ENCODE measurements at places on chromosomes 6 and 20. TPM values are rescaled to one million over a fixed set of nuclear protein-coding genes. Genes with fewer than 3 reads are reported as not detected.

The TP53INP2 gene
- total RNA-seq = 7.0 TPM

The CD40 gene
- total RNA-seq = 9.2 TPM

The KIF25 gene
- not detected for total RNA-seq

The PAK5 gene
- total RNA-seq = 0.07 TPM

The FHL5 gene
- total RNA-seq = not detected

DNA sequence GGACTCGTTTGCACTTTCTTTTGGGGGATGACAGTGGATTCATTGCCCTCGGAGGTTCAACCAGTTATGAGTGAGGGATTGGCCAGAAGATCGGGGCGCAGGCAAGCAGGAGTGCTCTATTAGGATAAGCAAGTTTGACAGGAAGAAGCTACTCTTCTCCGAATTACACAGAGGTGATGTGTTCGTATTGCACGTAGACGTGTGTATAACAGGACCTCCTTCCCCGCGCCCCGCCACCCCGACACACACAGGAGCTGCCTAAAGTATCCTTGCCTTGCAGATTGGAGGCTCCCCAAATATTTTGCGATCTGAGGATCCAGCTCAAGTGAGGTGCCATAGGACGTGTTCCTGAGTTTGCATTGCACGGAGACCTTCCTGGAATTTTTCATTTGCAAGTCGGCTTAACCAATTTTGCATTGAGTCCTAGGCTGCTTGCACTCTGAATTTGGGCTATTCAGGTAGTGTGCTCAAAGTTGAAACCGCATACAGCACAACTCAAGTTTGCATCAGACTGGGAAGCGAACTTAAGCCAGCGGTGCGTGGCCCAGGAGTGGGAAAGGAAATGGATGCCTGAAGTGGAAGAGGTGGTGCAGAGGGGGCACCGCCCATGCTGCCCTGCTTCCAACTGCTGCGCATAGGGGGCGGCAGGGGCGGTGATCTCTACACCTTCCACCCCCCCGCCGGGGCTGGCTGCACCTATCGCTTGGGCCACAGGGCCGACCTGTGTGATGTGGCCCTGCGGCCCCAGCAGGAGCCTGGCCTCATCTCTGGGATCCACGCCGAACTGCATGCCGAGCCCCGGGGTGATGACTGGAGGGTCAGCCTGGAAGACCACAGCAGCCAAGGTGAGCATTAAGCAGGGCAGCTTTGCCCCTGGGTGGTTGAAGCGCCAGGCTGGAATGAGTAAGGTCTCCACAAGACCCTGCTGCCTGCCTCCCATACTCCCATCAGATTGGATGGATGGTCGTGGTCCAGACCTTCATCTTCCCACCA lies 770 bp downstream of the TCF19 start:
- no peaks in the 10 kb centered on the region for H3K4me1 ChIP-seq
- DNase-seq = no peak
- no peak overlapping the region for H3K27ac ChIP-seq
- no peaks in the 10 kb centered on the region for H3K27me3 ChIP-seq
- no peaks in the 10 kb centered on the region for H3K36me3 ChIP-seq
- peak overlapping the region; percentile 58 for H3K4me3 ChIP-seq

GRCh38 chr6:26388014-26388413 lies 5.1 kb downstream of the BTN2A2 start:
- no peak for DNase-seq
- H3K36me3 ChIP-seq = no peaks in the 10 kb centered on the region
- H3K4me1 ChIP-seq = no peaks in the 10 kb centered on the region
- no peak overlapping the region for H3K27ac ChIP-seq
- no peaks in the 10 kb centered on the region for H3K27me3 ChIP-seq

DNA sequence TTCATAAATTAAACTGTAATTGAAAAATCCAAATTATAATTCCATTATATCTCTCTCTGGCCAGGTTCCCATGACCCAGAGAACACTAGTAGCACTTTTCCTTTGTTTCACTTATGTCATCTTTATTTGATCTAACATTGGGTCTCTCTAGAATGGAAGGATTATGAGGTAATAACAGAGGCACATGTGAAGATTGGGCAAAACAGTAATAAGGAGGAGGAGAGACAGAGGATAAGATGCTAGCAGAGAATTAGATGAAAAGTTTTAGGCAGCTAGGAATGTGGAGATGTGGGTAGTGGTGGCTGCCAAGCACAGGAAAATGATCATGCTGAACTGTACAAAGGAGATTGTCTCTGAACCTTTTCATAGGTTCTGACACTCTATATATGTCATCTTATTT lies 3.3 kb downstream of the TAB2 start:
- peaks cover 26% of the 10 kb centered on the region for H3K4me1 ChIP-seq
- DNase-seq = no peak
- no peak overlapping the region for H3K4me3 ChIP-seq
- no peaks in the 10 kb centered on the region for H3K36me3 ChIP-seq
- no peaks in the 10 kb centered on the region for H3K27me3 ChIP-seq
- no peak overlapping the region for H3K27ac ChIP-seq

GRCh38 chr6:166541876-166542579 lies 44.5 kb downstream of the RAMACL start:
- no peaks in the 10 kb centered on the region for H3K4me1 ChIP-seq
- H3K27me3 ChIP-seq = no peaks in the 10 kb centered on the region
- no peak for DNase-seq
- no peak overlapping the region for H3K4me3 ChIP-seq
- no peak overlapping the region for H3K27ac ChIP-seq

DNA sequence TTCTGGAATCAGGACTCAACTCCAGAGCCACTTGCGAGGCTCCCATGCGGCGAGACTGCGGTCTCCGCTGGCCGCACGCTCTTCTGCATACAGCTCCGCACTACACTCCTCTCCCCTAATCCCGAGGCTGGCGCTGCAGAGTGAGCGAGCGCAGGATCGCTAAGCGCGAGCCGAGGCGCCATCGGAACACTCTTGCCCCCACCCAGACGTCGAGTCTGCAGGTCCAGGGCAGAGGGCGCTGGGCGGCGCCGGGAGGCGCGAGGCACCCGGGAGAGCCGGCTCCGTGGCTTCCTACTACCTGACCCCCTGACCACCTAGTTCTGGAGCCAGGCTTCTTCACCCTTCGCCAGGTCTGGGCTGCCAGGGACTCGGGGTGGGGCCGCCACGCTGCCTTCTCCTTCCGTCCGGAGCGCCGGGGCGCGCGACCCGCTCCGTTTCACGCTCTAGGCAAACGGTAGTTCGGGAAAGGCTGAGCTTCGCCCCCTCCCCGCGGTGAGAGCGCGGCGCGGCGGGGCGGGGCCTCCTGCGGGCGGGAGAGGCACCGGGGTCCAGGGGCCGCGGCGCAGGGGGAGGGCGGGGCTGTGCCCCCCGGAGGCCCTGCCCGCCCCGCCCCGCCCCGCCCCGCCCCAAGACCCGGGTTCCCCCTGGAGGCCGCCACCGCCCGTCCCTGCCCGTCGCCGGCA lies 5.4 kb upstream of the TUBB2A start:
- peak; percentile 81 for DNase-seq
- peak overlapping the region; percentile 52 for H3K27ac ChIP-seq
- H3K4me1 ChIP-seq = no peaks in the 10 kb centered on the region
- H3K4me3 ChIP-seq = peak overlapping the region; percentile 56
- no peaks in the 10 kb centered on the region for H3K36me3 ChIP-seq

DNA sequence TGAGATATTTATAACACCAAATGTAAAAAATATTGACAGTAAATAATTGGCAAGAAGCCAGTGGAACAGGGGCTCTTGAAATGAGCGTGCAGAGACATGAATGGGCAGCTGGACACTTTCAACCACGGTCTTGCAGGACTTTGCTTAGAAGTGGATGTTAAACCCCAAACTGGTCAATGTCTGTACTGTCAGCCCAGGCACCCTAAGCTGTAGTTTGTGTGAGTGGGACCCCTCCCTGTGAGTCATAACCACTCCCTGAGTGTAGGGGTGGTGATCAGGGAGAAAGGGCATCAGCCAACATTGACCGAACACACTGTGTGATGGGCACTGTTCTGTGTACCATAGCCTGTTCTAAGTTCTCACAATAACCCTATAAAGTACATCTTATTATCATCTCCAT lies 108.6 kb downstream of the FIG4 start:
- H3K4me3 ChIP-seq = no peak overlapping the region
- DNase-seq = no peak
- H3K27me3 ChIP-seq = no peaks in the 10 kb centered on the region
- H3K4me1 ChIP-seq = no peaks in the 10 kb centered on the region

DNA sequence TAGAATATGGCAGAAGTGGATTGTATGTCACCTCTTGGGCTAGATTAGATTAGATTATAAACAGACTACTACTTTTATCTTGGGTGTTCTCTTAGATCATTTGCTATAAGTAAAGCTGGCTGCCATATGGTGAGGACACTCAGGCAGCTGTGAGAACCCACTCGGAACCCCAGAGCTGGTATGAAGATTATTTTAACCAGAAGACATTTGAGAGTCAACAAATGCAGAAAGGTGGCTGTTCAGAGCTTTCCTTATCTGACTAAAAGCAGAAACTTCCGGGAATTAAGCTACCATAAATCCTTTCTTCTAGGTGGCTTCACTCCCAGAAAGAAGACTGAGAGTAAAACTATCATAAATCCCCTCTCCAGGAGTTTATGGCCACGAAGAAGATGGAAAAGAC lies 91.9 kb downstream of the RNGTT start:
- no peak for DNase-seq
- H3K4me1 ChIP-seq = no peaks in the 10 kb centered on the region
- H3K27me3 ChIP-seq = no peaks in the 10 kb centered on the region

GRCh38 chr20:43715511-43715910 lies 11.3 kb downstream of the GTSF1L start:
- H3K4me1 ChIP-seq = no peaks in the 10 kb centered on the region
- no peaks in the 10 kb centered on the region for H3K27me3 ChIP-seq
- no peak for DNase-seq
- H3K36me3 ChIP-seq = no peaks in the 10 kb centered on the region
- no peak overlapping the region for H3K27ac ChIP-seq
- no peak overlapping the region for H3K4me3 ChIP-seq

DNA sequence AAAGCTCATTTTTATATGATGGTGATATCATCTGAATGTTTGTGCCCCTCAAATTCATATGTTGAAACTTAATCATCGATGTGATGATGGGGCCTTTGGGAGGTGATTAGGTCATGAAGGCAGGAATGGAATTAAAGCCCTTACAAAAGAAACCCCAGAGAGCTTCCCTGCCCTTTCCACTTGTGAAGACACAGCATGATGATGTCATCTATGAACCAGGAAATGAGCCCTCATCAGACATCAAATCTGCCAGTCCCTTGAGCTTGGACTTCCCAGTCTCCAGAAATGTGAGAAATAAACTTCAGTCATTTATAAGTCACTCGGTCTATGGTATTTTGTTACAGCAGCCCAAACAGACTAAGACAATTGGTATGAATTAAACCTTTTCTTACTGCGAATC lies 153.1 kb downstream of the MYB start:
- no peaks in the 10 kb centered on the region for H3K36me3 ChIP-seq
- no peaks in the 10 kb centered on the region for H3K27me3 ChIP-seq
- no peak overlapping the region for H3K4me3 ChIP-seq
- H3K27ac ChIP-seq = no peak overlapping the region
- H3K4me1 ChIP-seq = no peaks in the 10 kb centered on the region

DNA sequence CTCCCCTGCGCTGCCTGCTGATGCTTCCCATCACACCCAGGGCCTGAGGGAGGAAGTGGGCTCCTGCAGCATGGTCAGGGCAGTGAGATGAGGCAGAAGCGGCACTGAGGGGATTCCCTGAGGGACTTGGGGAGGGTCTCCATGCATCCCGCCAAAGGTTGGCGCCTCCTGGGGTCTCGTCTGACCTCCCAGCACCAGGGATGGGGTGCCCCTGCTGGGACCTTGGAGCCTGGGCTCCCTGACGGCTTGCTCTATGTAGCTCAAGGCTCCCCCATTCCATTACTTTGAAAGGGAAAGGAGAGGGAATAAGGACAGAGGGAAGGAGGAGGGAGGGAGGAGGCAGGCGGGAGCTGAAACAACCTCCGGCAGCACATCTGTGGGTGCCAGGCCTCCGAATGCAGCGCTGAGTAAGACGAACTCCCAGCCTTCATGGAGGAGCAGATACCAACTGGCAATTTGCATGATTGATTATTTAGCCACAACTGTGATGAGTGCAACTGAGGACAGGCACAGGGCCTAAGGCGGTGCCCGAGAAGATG lies 259.3 kb downstream of the ERMARD start:
- no peak overlapping the region for H3K4me3 ChIP-seq
- H3K27ac ChIP-seq = no peak overlapping the region
- H3K36me3 ChIP-seq = no peaks in the 10 kb centered on the region

DNA sequence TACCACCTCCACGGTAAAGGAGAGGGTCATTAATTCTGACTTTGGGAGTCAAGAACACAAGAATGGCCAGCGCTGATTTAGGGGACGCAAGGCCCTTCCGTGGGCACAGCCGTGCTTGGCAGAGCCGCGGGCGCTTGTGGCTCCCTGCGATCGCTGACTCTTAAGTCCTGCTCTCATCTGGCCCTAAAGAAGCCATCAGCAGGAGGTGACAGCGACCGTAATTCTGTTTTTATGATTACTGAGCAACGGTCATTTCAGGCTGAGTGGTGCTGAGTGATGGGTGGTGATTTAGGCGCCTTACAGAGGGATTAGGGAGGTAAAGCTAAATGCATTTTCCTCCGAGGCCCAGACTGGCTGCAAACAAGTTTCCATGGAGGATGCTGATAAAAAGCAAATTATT lies 364.6 kb upstream of the SULF2 start:
- H3K36me3 ChIP-seq = no peaks in the 10 kb centered on the region
- H3K4me1 ChIP-seq = no peaks in the 10 kb centered on the region
- no peak for DNase-seq
- no peak overlapping the region for H3K27ac ChIP-seq

- no peak for DNase-seq
- H3K27me3 ChIP-seq = no peaks in the 10 kb centered on the region
- H3K27ac ChIP-seq = peak overlapping the region; percentile 69
These were observed 110.9 kb downstream of the HFE start for GRCh38 chr6:26197933-26198721.

- no peak for DNase-seq
- no peaks in the 10 kb centered on the region for H3K4me1 ChIP-seq
- no peak overlapping the region for H3K27ac ChIP-seq
- no peak overlapping the region for H3K4me3 ChIP-seq
These were observed 1.6 kb downstream of the ADGRB3 start for GRCh38 chr6:68636666-68637065.

DNA sequence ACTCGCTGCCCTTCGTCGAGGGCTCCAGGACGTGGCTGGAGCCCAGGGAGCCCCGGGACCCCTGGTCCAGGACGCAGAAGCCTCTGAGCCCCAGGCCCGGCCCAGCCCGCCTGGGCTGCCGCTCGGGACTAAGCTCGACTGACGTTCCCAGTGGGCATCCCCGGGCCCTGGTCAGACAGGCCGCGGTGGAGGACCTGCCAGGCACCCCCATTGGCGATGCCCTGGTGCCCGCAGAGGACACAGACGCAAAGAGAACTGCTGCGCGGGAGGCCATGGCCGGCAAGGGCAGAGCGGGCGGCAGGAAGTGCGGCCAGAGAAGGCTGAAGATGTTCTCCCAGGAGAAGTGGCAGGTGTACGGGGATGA lies 28.9 kb downstream of the ZNF831 start:
- H3K36me3 ChIP-seq = no peaks in the 10 kb centered on the region
- H3K27me3 ChIP-seq = no peaks in the 10 kb centered on the region
- H3K4me1 ChIP-seq = no peaks in the 10 kb centered on the region
- no peak overlapping the region for H3K4me3 ChIP-seq
- DNase-seq = no peak

- DNase-seq = no peak
- H3K4me1 ChIP-seq = no peaks in the 10 kb centered on the region
- no peak overlapping the region for H3K27ac ChIP-seq
These were observed 58.0 kb upstream of the AHI1 start for GRCh38 chr6:135555550-135555949.

GRCh38 chr6:89368999-89369398 lies 16.5 kb upstream of the UBE2J1 start:
- no peak overlapping the region for H3K27ac ChIP-seq
- H3K4me3 ChIP-seq = no peak overlapping the region
- H3K4me1 ChIP-seq = no peaks in the 10 kb centered on the region
- no peaks in the 10 kb centered on the region for H3K36me3 ChIP-seq
- H3K27me3 ChIP-seq = no peaks in the 10 kb centered on the region
